ENCODE measurements at places on chromosomes 2 and 18.
A peak's percentile ranks its signal among the peaks of the same experiment; 100 is the strongest.

GRCh38 chr2:208359632-208359986, 47.0 kb upstream of the PTH2R start:
- no peak for DNase-seq

DNA sequence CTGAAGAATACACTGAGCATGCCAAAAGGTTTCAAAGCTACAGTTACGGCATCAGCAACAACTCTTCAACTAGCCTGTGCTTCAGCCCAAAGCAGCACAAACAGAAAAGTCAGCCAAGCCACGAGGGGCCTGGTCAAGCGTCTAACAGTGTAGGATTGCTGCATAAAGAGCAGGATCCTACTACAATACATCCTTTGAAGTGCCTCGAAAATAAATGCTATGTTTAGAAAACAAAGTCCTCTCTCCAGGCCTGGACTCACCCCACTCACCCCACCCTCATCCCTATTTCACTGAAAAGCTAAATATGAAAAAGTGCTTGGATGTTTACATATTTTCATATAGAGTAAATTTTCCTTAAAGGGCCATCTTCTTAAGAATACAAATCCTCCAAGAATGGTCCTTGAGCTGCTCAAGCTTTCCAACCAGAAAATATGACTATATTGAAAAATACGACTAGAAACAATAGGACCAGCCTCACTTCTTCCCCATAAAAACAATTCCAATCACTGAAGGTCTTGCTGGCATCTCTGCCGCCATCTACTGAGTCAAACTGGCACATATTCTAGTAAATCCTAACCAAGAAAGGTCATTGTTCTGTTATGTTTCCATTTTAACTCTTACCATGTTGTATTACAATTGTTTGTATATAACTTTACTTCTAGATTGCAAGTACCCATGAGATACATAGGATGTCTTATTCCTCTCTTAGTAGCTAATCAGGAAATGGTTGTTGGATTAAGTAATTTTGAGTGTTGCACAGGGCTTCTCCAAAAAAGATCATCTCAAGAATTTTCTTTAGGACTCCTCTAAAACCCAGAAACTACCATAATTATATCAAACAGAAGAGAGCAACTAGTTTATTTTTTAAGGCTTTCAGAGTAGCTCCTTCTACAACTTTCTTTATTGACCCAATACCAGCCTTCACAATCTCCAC, 63.6 kb downstream of the CLHC1 start:
- DNase-seq, result no peak

- DNase-seq, result no peak
These were observed 303.6 kb downstream of the CELF4 start for GRCh38 chr18:37261988-37262387.

DNA sequence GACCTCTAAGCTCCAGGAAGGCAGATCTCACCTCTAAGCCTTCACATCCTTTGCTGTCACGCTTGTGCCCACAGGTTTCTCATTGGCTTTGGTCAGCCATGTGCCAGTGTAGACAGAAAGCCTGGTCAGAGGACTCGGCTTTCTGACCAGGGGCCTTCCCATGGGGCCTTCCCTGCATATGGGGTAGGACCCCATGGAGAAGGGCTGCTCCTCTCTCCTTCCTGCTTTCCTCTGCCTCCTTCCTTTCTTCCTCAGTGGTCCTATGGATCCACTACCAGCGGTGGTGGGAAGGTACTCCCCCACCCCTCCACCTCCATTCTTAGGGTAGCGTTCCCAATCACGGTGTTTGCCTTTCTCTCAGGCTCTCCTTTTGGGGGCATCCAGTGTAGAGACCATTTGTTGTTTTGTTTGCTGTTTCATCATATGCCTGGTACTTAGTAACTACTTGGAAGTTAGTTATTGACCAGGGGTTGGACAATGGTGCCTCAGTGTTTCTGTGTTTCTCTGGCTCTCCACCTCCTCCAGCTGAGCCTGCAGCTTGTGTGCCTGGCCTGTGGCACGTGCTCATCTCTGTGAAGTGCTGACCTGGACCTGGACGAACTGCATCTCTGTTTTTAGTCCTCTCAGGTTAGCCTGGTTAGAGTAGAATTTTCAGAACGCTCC, 71.6 kb downstream of the ZNF407 start:
- no peak for DNase-seq

GRCh38 chr2:137846993-137847392, 117.3 kb upstream of the HNMT start:
- DNase-seq, result no peak

DNA sequence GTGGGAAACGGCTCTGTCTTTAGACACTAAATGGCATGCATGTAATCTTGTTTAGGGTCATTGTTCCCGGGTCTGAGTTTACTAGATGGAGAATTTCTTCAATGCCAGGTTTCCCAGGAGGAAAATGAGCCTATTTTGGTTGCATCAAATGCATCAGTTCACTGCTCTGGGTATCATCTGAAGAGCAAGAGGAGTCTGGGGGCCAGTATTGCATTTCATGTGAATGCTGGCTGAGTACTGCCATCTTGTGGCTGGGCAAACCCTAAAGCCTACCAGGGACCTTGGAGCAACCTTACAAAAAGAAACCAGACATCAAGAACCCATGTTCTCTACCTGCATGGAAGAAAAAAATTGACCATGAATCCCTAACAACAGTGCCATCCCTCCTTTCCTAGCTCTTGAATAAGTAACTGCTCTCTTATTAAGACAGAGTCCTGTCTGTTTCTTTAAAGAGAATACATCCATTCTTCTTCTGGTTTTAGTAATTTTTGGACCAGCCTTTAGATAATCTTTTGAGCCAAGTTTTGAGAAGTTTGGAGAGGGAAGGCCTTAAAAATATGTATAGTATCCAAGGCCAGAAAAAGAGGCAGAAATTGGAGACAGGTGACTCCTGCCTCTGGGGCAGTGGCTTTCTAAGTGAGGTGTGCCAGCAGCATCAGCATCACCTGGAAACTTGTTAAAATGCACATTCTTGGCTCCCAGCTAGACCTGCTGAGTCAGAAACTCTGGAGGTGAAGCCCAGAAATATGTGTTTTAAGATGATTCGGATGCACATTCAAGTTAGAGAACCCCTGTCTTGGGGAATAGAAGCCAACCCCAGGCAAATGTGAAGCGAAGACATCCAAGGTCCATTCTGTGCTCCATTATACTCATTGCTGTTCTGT, 261.0 kb upstream of the CXCR4 start:
- DNase-seq, result peak; percentile 68

- no peak for DNase-seq
These were observed 167.9 kb downstream of the TNS1 start for GRCh38 chr2:217834744-217835513.

- DNase-seq, result no peak
These were observed 409.0 kb upstream of the POU3F3 start for GRCh38 chr2:104444889-104445288.

GRCh38 chr18:23938043-23938756, 76.4 kb upstream of the TTC39C start:
- no peak for DNase-seq

DNA sequence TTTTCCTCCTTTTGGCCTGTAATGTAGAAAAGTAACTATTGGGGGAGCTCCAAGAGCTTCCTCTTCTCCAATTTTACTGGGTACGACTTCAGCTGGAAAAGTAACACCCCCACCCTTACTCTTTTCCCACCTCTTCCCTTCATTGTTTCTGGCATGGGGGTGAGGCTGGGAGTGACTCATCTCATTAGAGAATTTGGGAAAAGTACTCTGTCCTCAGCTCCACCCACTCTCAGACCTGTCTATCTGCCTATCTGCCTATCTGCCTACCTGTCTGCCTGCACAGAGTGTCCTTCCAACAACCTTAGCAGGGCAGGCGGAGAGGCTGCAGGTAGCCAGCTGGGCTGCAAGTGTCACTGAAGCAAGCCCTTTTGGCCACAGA, 93.6 kb downstream of the EPHA4 start:
- DNase-seq, result no peak

DNA sequence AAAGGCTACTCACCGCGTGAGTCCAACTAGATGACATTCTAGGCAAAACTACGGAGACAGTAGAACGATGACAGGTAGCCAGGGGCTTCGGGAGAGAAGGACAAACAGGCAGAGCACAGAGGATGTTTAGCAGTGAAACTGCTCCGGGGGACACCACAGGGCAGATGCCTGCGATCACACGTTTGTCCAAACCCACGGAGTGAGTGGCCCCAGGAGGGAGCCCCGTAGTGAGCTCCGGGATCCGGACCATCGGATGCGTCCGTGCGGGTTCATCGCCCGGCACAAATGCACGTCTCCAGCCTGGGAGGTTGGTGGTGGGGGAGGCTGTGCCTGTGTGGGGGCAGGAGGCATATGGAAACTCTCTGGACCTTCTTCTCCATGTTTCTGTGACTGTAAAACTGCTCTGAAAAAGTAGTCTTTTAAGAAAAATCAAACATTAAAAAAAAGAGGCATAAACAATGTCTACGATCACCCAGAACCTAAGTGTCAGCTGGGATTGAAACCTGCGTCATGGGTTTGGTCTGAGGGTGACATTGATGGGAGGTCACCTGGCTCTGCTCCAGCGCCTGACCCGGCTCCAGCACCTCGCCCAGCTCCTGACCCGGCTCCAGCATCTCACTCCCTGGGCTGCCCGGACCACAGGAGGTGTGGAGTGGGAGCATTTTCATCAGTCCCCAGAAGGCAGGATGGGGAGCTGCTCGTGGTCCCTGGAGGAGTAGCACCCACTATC, 83.0 kb upstream of the CTDP1 start:
- no peak for DNase-seq

DNA sequence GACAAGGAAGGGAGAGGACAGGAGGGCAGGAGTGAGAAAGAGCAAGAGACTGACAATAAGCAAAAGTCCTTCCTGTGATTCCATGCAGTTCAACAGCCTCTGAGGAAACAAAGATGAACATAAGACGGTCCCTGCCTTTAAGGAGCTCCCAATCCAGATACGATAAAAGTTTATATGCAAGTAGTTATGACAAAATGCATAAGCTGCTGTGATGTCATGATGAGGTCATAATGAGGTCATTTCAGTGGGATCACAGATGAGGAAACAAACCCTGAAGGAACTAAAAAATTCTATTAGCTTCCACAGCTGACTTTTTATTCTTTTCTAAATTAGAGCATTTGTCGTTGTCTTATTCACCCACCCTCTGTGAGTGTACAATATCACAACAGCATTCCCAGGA, 458.5 kb upstream of the ACVR2A start:
- DNase-seq, result no peak
